ENCODE measurements at places on chromosomes 12 and 14.

DNA sequence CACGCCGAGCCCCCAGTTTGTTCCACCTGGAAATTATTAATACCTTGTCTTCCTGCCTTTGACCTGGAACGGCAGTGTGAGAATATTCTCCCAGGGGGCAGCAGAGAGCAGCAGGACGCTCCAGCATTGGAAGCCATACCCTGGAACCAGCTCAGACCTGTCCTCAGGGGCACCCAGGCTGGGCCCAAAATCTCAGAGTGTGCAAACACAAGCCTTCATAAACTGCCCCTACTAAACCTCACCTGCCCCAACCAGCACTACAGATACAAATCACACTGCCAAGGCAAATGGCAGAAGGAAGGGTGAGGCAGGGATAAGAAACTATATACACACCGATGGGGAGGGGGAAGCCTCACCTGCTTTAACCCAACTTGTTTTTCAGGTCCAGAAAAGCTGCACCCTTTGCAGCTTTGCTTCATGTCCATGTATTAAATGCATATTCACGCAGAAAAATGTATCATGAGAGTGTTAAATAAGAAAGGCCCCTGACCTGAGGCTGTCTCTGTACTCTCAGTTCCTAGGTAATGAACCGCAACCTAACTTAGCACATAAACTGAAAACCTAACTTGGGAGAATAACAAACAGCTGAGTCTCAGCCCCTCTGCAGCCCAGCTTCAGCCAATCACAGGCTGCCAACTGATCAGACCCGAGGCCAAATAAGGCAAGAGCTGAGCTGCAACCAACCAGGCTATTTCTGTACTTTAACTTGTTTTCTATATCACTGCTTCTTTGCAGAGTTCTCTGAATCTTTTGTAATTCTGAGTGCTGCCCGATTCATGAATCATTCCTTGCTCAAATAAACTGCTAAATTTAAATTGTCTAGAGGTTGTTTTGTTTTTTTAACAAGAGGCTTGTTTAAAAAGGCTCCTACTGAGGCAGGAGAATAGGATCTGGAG, 130.1 kb downstream of the SPTSSA start:
- peak; percentile 78 for DNase-seq

DNA sequence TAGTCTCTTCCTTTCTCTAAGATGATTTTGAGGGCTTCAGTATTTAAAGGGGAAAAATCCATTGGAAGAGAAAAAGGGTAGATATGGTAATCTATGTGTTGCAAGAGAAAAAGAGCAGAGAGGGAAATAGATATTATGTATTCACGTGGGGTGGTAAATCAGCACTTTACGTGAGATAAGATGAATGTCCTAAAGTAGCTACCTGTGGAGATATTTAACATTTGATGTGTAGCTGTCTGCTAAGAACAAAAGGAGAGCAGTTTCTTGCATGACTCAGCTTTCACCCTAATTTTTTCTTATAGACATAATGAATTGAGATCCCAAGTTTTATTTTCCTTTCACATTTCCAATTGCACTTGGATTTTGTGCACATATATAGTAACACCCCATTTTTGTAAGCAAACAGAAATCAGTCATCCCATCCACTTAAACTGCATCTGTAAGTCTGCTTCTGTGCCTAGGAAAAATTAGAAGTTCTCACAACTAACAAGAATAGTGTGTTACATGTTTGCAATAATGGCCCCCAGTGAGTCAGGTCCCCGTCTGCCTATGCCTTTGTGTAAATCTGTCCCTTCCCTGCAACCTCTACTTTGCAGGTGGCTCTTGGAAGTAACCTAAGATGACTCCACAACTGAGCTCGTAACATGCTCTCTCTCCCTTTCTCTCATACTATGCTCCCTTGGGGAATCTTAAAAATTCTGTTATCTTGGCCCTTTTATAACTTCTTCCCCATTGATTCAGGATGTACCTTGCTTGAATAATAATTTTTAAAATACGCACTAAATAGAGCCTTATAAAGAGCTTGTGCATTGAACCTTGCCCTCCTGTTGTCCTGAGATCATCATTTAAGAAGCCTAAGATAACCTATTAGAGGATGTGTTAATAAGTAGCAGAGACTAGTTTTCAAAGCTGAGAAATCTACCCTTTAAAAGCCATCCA, 3.7 kb downstream of the TMTC3 start:
- no peak for DNase-seq

DNA sequence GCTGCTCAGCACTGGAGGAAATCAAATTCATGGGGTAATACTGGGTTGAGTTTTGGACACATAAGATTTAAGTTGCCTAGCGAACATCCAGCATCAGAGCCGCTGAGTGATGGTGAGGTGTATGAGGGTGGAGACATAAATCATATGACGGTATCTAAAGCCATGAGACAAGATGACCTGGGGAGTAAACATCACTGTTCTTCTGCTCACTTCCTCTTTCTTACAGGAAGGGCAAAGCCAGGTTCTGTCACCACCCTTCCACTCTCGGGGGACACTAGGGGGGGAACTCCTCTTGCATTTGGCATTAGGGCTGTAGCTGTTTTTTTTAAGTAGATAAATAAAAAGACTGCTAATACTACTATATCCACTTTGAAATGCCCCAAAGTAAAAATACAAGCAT, 24.0 kb downstream of the PRDM4 start:
- DNase-seq: no peak

- peak; percentile 85 for DNase-seq
Measured at GRCh38 chr12:101839324-101840283, 8.8 kb upstream of the GNPTAB start.

- peak; percentile 86 for DNase-seq
Measured at GRCh38 chr14:69079188-69079742, 73.7 kb downstream of the DCAF5 start.

DNA sequence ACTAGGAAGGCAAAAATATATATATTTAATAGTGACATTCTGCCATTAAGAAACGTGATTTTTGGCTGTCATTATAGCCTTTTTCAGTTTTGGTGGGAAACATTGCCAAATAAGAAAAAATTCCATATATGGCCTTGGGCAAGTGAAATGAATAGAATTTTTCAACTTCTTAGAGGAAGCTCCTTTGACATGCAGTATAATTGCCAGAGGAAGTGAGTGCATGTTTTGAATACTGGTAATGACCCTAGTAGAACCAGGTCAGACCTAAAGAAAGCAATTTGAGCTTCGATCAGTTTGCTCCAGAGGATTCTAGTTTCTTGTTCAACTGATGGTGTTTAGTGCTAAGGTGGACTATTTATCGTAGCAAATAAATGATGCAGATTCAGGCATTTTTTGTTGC, 26.2 kb upstream of the TRIM9 start:
- peak; percentile 74 for DNase-seq

DNA sequence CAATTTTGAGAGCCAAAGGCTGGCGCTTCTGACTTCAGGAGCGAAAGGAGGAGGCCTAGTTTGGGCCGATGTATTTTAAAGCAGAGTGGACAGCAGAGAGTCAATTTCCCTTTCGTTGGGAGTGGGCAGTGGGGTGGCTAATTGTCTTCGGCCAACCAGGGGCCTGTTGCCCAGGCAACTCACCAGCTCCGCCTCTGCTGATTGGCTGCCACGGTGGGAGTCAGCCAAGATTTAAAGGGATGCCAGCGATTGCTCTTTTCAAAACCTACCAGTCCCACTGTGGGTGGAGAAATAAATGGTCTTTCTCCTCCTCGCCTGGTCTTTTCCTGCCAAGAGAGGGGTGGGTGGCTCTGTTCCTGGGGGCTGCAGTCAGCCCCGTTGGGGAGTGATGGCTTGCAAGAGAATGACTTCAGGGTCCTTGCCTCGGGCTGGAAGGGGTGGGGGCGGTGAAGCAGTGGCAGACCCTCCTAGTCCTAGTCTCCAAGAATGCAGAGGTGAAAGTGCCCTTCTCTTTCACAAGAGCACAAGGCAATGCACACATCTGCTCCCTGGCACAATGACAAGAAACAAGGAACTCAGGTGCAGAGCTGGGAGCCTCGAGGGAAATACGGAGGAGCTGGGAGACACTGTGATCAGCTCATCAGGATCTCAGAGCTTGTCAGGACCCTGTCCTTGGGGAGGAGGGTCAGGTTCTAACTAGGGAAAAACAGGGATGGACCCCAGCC, 37.7 kb downstream of the RASAL1 start:
- peak; percentile 23 for DNase-seq

DNA sequence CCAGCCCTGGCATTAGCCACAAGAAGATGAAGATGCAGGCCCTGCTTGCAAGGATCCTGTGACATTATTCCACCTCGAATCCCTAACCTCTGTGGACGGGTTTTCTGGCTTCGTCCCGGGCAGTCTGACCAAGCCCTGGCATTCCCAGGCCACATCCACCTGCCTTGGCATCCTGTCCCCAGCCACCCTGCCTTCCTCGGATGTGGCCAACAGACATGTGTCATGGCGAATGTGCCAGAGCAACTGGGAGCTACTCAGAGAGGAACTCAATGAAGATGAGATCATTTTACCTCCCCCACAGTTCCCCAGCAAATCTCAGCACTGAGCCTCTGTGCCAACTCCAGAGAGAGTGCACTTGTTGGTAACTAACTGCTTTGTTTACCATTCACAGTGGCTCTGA, 33.5 kb upstream of the KCNA5 start:
- no peak for DNase-seq

GRCh38 chr14:105250008-105250366, 1.7 kb downstream of the BTBD6 start:
- DNase-seq: no peak

GRCh38 chr12:123914726-123915333, 57.8 kb downstream of the CCDC92 start:
- no peak for DNase-seq

- DNase-seq: peak; percentile 61
Measured at GRCh38 chr14:80164991-80165721, 46.1 kb downstream of the DIO2 start.

DNA sequence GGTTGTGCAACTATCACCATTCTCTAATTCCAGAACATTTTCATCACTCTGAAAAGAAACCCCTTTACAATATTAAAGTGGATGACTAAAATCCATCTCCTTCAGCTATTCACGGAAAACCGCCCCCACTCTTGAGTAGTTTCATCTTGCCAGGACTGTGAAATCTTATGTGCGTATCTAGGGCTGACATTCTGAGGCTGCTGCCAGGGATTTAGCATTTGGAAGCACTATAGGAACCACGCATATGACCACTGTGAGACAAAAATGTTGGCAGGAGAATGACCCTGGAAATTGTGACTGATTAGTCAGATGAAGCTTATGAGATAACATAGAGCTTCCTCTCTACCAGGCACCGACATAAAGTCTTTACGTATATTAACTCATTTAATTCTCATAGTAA, 305.2 kb upstream of the PDE3A start:
- DNase-seq: peak; percentile 54

GRCh38 chr12:40315375-40315774, 90.6 kb downstream of the LRRK2 start:
- no peak for DNase-seq

DNA sequence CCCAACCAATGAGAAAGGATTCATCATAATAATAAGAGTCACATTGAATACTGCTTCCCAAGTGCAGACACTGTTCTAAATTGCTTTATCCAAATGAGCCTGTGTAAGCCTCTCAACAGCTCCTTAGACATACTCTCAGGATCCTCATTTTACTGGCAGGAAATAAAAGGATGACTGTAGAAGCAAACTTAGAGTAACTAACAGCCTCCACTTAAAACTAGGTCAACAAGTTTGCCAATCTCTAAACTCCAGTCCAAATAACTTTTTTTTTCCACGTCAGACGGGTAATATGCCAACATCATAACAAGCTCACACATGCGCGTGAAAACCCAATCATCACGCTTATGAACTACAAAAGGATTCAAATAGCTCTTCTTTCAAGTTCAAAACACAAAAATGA, 15.3 kb upstream of the DPF3 start:
- DNase-seq: no peak

- peak; percentile 99 for DNase-seq
Measured at GRCh38 chr12:27549801-27550652, 26.0 kb downstream of the PPFIBP1 start.

GRCh38 chr12:127355061-127355841, 911.7 kb upstream of the TMEM132C start:
- DNase-seq: peak; percentile 8

- DNase-seq: peak; percentile 95
Measured at GRCh38 chr14:75222208-75222701, 45.8 kb upstream of the TMED10 start.

GRCh38 chr12:43148691-43149090, 403.3 kb downstream of the ADAMTS20 start:
- DNase-seq: no peak

GRCh38 chr12:45729233-45730083, at the start of gene ARID2:
Gene ARID2 (plus strand): TSS chr12:45729706. CDS start chr12:45729837, 131 bp downstream.
- peak; percentile 70 for DNase-seq

DNA sequence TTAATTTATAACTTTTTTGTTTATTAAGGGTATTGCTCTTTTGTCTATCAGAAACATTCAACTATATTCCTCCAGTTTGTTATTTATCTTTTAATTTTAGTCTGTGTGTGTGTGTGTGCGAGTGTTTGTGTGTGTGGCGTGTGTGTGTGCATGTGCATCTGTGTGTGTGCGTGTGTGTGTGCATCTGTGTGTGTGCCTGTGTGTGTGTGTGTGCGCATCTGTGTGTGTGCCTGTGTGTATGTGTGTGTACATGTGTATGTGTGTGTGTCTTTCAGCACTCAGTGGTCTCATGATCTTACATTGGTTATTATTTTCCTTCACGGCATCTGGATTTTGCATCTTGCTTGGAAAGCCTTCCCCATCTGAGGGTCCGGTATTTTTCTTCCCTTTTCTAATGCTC, 281.1 kb upstream of the RTL1 start:
- DNase-seq: no peak

DNA sequence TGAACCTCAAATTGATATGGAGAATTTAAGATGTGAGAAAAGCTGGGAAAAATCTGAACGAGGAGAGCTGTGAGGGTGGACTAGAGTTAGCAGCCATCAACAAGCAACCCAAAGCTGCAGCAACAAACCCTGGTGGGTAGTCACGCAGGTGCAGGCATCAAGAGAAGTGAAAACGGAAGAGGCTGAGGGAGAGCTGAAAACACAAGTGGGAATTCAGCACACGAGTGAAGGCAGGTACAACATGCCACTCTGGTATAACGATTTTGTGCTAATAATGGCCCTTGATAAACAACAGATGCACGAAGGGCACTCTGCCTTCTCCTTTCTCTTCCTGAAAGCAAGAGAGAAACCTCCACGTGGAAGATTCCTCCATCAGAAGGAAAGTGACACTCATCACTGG, 11.5 kb downstream of the TCL1B start:
- no peak for DNase-seq

GRCh38 chr12:124750787-124751471, 112.7 kb downstream of the SCARB1 start:
- DNase-seq: no peak

DNA sequence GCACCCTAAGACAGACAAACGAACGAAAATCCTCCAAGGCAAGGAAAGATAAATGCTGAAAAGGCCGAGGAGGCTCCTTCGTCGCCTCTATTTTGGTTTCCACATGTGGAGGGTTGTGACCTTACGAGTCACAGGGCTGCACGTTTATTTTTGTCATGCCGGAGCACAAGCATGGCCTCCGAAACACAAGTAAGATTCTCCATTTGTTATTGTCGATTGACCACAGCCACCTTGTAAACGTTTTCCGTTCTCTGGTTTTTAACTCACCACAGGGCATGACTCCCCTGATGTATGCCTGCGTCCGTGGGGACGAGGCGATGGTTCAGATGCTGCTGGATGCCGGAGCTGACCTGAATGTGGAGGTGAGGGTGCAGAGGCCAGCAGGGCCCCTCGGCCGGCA, 73.1 kb upstream of the PWP1 start:
- DNase-seq: peak; percentile 26

GRCh38 chr14:74572726-74573301, 39.2 kb downstream of the LTBP2 start:
- peak; percentile 62 for DNase-seq

GRCh38 chr14:26775765-26776563, 178.1 kb upstream of the NOVA1 start:
- DNase-seq: peak; percentile 39

GRCh38 chr12:1888923-1889322, 29.5 kb downstream of the CACNA2D4 start:
- no peak for DNase-seq

All from choroid plexus epithelial cell (primary cell).